ENCODE measurements at places on chromosomes 3 and 15.

- DNase-seq, result no peak
These were observed 51.2 kb upstream of the ULK4 start for GRCh38 chr3:42012935-42013690.

GRCh38 chr15:59419170-59419569 lies 18.8 kb upstream of the FAM81A start:
- DNase-seq, result no peak

DNA sequence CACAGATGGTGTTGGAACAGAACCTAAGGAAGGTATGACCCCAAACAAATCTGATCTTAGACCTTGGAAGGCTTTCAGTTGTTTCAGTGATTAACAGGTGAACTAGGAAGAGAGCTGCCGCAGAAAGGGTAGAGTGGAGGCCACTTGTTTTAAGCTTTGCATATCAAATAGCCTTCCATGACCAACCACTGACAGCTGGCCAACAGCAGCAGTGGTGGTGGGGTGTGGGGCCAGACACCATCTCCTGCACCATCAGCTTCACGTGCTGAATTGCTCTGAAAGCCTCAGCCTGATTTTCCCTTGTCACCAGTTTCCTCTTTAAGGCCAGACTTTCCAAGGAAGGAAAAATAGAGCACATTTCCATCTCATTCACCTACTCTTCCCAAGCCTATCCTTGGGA lies 16.6 kb upstream of the OSBPL11 start:
- no peak for DNase-seq

- no peak for DNase-seq
These were observed 1.5 kb downstream of the CRBN start for GRCh38 chr3:3177861-3178497.

- DNase-seq, result no peak
These were observed 8.3 kb downstream of the SETD5 start for GRCh38 chr3:9405756-9406155.

- DNase-seq, result peak; percentile 39
These were observed 260.5 kb upstream of the ZPLD1 start for GRCh38 chr3:102174312-102174712.

GRCh38 chr3:129330409-129330808 lies 51.7 kb downstream of the HMCES start:
- no peak for DNase-seq

GRCh38 chr3:179528772-179529171 lies 34.0 kb upstream of the ACTL6A start:
- DNase-seq, result peak; percentile 21

DNA sequence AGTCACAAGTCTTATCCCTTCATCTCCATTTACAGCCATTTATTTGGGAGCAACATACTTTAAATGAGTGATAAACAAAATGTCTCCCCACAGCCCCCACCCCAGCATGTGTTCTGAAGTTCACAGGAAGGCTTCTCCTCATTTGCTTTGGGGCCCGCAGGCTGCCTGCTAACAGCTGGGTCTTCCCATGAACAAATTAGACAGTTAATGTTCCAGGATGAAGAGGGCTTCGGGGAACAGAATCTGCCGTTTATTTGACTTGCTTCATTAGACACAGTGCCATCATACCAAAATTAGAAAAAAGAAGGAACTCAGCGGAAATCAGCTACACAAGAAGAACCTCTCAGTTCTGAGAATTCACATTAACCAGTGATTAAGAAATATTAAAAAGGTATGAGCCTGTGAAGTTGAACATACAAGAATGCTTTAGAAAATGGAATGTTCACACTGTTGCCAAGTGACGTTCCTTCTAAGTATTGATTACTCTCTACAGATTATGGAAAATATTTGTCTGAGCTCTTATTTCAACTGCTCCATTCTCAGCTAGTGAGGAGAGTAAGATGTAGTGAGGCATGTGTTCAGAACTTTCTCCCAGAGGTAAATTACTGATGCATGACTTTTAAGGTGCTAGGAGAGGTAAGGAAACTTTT lies 107.5 kb upstream of the THBS1 start:
- no peak for DNase-seq

- no peak for DNase-seq
These were observed 816.4 kb downstream of the ROBO1 start for GRCh38 chr3:78951342-78951945.

GRCh38 chr3:169384573-169384972 lies 278.9 kb downstream of the MECOM start:
- DNase-seq, result no peak

GRCh38 chr15:60787837-60788691 lies 309.1 kb upstream of the ICE2 start:
- DNase-seq, result no peak

DNA sequence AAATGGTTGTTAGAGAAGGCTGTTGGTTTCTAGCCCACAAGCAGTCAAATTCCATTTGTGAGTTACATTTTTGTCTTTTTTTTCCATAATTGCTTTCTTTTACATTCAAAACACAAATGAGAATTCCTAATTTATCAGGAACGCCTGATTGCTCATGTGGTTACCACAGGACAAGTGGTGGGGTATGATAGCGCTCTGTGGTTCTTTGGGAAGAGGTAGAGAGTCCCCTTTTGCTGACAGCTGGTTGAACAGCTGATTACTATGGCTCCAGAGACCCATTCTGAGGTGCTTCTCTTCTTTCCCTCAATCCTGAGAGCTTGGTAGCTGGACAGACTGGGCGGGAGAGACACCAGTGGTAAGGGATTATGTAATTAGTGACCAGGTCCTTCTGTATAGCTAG lies 24.4 kb downstream of the CNOT10 start:
- DNase-seq, result no peak

GRCh38 chr3:34015204-34016142 lies 217.0 kb downstream of the PDCD6IP start:
- DNase-seq, result no peak

DNA sequence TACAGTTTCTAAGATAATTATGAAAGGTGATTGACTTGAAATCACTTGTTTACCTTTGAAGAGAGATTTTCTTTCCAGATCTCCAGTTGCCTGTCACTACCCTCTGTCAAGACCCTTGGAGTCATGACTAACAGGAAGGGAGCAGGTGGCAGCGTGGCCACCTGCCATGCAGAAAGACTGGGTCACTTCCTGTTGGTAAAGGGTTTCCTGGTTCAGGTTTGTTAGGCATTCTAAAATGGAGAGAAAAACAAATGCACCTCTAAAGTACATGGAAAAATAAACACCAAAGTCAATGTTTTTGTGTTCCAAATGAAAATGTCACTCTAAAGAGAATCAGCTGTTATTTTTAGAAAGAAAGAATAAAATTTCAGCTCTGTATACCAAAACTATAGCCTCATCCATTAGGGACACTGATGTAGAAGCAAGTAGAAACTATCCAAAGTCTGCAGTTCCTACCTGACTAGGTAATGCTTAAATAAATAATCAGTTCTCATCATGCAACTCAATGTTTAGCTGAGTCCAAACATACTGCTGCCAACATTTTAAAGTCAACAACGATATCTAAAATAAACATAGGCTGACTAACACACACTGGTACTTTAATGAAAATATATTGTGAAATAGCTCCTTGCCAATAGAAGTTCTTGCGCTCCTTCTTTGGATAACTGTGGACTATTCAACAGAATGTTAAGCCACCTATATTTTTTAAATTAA lies 23.9 kb upstream of the TM4SF1 start:
- no peak for DNase-seq

GRCh38 chr3:141913150-141913811 lies 36.8 kb downstream of the ATP1B3 start:
- peak; percentile 29 for DNase-seq

- DNase-seq, result no peak
These were observed 3.0 kb downstream of the ADAMTS9 start for GRCh38 chr3:64684715-64685261.

GRCh38 chr3:124131158-124131557 lies 139.2 kb upstream of the ROPN1 start:
- DNase-seq, result no peak

DNA sequence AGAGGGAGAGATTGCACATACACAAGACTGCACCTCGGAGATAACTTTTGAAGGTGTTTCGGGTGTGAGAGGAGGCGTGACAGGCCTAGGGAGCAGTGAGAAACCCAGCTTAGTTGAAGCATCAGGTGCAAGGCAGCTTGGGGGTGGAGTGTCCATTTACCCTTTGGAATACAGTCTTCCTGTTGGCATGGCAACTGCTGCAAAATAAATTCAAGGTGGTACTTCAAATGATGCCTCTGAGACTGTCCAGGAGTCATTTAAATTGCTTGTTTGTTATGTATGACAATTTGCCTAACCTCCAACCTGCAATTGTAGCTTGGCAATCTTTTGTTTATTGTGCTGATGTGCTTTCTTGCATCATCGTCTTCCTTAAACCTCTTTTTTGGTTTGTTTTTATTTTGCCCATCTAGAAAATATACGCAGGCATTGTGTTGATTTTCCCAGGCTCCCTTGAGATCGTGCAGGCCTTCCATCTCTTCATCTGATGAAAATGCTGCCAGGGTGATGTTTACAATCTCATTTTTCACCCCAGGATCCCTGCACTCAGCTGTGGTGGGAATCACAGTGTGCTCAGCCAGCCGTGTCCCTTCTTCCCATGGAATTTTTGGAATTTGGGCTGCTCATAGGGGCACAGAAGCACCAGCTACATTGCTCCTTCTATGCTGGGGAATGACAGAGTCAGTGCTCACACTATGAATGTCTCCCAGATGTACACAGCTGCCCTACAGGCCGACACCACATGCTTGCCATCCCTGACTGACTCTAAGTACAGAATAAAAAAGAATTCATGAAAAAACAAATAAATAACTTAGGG lies 583.1 kb upstream of the CFAP20DC start:
- no peak for DNase-seq

DNA sequence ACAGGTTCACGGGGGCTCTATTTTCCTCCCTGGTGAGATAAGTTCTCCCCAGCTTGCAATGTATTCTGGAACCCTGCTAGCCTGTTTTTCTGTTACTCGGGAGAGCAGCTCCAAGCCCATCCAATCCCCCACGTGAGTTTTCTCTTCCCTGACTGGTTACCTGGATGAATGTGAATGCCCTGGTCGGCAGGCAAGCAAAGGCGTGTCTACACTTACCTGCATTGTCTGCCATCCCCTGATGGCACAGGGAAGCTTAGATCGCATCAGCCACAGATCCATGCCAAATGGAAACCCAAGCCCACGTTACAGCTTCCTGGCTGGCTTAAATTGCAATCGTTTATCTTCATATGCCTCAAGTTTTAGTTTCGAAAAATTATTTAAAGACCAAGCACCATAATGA lies 149.9 kb downstream of the FOXP1 start:
- no peak for DNase-seq

GRCh38 chr3:123758081-123758564 lies 126.0 kb downstream of the MYLK start:
- peak; percentile 65 for DNase-seq

DNA sequence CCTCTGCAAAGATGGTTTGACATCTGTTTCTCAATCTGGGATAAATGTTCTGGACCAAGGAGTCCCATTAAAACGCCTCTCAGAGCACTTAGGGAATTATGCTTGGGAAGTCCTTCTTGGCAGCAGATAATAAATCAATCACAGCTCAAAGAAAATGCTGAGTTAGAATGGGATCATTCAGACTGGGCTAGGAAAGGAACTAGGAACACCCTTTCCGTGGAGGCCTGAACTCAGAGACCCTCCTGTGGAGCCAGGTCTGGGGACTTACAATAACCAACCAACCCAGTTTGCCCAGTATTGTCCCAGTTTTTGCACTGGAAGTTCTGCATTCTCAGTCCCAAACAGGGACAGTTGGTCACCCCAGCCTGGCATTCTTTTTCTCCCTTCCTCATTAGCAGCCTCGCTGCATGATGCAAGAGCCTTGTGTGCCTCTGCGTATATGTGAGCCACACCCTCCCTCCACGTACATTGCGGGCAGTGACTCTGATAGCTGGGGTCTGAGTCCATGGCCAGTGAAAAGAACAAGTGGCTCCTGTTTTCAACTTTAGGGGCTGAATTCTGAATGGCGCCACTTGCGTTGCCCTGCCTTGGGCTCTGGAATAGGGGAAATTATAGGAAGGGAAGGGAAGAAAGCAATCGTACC lies 88.7 kb downstream of the SEMA5B start:
- DNase-seq, result no peak

GRCh38 chr3:72488738-72489035 lies 359.6 kb downstream of the SHQ1 start:
- DNase-seq, result peak; percentile 43

DNA sequence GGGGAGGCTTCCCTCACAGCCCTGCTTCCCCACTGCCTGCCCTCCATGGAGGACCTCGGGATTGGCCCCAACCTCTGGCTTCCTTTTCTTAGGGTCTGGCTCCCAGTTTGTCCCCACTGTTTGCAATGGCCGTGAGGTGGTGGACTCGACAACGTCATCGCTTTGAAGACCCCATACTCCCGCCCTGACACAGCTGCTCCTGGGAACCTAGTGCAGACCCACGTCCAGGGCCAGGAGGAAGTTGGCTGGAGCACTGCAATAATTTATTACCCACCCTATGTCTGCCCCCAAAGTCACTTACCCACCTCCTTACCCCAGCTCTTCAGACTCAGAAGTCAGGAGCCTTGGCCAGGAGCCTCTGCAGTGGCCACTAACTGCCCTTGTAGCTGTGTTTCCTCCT lies 11.1 kb downstream of the GRM2 start:
- no peak for DNase-seq

- DNase-seq, result no peak
These were observed 7.4 kb downstream of the APPL1 start for GRCh38 chr3:57234613-57235575.

DNA sequence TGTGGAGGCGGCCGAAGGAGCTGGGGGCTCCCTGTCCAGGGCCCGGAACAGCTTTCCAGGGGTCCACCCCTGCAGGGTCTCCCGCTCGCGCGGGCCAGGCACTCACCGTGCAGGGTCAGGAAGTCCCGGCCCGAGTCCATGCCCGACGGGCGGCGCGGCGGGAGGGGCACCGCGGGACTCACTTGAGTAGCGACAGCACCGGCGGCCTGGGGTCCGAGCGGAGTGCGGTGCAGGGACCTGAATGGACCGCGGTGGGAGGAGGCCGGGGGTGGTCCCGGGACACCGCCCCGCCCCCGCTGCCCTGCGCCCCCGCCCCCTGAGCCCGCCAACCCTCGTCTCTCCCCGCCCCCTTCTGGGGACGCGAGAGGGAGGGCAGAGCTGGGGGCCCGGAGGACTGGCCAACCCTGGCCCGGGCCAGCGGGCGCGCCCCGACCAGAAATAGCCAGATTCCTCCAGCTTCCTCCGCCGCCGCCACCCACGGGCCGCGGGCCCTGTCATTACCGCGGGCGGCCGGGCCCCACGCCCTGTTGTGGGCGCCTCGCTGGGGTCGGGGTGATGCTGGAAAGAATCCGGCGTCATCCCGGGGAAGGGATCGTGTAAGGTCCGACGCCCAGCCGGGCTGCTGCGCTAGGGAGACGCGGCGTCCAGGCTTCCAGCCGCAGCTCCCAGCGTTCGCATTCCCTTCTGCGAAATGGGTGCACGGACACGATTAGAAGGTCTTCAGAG lies at the start of gene PLCD1:
TSS of gene PLCD1 (minus strand) at position 243 of the 726 bp plus-strand sequence. CDS start at position 140, 103 bp downstream.
- peak; percentile 63 for DNase-seq

Data from stromal cell of bone marrow (primary cell).